Sigmoid colon (tissue), 7 donors: ENCODE measurements at places on chromosomes 7 and 10. TPM values are rescaled to one million over a fixed set of nuclear protein-coding genes. Genes with fewer than 3 reads are reported as not detected.

The AMPH gene
- polyA plus RNA-seq: 0.23 TPM

DNA sequence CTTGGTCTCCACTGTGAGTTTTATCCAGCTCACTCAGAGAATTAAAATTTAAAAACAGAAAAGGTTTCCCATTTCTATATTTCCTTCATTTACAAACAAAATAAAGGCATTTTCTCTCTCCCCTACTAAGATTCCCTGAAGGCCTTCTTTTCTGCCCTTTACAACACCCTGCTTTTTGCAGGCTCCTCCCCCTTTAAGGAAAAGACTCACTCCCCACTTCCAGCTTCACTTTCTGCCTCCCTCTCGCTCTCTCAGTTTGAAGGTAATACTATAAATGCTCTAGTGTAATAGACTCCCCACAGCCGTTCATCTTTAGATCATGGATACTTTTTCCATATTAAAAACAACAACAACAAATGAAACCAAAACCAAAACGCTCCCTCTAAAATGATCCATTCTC lies 53.3 kb downstream of the CDHR3 start:
- H3K4me3 ChIP-seq: no peak overlapping the region
- peak overlapping the region; percentile 46 for H3K27ac ChIP-seq
- no peaks in the 10 kb centered on the region for H3K4me1 ChIP-seq
- no peaks in the 10 kb centered on the region for H3K27me3 ChIP-seq

The PDE1C gene
- 0.99 TPM for polyA plus RNA-seq

The PNLIPRP1 gene
- polyA plus RNA-seq: not detected

The AIMP2 gene
- 28.8 TPM for polyA plus RNA-seq

DNA sequence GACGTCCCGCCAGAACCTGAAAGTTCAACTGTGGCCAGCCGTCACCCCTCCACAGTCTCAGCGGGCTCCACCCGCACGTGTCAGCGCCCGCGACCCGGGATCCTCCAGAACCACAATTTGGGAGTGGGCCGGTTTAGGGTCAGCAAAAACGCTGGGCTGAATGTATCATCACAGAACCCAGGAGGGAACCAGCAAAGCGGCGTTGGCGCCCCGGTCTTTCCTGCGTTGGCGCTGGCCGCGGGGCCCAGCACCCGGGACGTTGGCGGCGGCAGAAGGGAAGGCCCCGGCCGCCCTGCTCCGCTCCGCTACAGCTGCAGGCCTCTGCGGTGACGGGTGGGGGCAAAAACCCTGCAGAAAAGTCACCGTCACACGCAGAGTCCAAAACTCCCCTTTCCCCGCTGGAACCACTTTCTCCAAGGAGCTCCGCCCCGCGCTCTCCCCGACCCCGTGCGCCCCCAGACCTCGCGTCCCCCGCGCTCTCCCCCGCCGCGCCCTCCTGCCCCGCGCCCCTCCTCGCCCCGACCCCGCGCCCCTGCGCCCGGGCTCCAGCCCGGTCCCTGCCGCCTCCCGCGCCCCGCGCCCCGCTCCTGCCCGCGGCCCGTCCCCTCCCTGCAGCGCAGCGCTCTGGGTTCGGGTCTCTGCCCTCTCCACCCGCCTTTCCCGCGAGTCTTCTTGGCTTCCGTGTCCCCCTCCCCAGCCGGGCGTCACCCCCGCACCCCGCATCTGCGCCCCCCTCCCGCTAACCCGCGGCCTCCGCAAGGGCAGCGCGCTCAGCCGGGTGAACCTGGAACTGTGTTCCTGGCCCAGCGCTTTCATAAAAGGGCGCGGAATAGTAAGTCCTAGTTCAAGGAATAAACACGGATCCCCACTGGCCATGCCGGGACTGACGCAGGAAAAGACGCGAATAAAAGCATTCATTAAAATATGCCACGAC lies 24.0 kb upstream of the RNF32 start:
- H3K4me1 ChIP-seq: peaks cover 3% of the 10 kb centered on the region
- peaks cover 28% of the 10 kb centered on the region for H3K27me3 ChIP-seq
- peak overlapping the region; percentile 30 for H3K4me3 ChIP-seq
- no peaks in the 10 kb centered on the region for H3K36me3 ChIP-seq
- no peak overlapping the region for H3K27ac ChIP-seq

The CXCL12 gene
- polyA plus RNA-seq: 13.6 TPM

DNA sequence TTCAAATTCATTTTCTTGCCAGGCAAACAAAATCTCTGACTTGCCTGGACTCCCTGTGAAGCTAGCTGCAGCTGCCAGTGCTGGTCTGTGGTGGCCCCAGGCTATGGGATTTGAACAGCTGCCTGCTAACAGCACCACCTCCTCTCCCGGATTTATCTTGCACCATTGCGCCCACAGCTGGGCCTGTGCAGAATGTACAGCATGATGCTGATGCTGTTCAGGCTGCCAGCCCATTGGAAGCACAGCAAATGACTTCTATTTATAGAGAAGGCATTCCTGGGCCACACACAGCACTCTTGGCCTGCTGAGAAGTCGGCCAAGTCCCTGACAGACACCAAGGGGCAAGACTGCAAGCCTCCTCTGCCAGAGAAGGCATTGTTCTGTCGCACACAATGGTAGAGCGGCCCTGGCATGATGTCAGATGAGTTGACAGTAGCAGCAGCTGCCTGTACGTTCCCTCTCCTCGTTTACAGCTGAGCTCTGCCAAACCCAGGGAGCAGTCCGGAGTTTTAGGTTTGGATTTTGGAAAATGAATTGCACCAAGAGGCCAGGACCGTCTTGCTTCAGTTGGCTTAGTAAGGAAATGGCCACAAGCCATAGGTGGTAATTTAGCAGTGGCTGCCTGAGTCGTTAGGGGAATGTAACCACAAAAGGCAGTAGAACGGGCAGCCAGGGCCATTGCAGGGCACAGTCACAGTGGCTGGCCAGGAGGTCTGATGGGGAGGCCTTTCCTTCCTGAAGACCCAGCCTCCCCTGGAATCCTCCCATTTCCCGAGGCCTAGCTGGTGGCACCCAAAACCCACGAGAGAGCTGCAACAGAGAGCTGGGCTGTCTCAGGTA lies 38.5 kb downstream of the MTURN start:
- H3K27me3 ChIP-seq: no peaks in the 10 kb centered on the region
- peaks cover 44% of the 10 kb centered on the region for H3K4me1 ChIP-seq
- no peak overlapping the region for H3K4me3 ChIP-seq
- peak; percentile 93 for DNase-seq
- H3K27ac ChIP-seq: peak overlapping the region; percentile 87

GRCh38 chr10:102467971-102468438 lies 16.7 kb upstream of the C10orf95 start:
- H3K27me3 ChIP-seq: no peaks in the 10 kb centered on the region
- peaks cover 5% of the 10 kb centered on the region for H3K36me3 ChIP-seq
- no peak overlapping the region for H3K27ac ChIP-seq

DNA sequence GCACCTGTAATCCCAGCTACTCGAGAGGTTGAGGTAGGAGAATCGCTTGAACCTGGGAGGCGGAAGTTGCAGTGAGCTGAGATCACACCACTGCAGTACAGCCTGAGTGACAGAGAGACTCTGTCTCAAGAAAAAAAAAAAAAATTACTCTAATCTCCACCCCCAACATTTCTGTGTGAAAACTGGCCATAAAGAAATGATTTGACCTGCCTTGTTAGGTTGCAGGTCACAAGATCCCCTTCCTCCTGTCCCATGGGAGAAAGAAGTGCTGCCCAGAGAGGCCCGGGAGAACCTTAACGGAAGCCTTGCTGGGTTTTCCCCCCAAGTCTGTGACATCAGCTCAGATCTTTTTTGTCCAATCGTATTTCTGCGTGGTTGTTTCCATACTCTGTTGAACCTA lies 8.7 kb upstream of the CALHM1 start:
- no peak overlapping the region for H3K4me3 ChIP-seq
- no peak for DNase-seq
- H3K27me3 ChIP-seq: no peaks in the 10 kb centered on the region
- no peaks in the 10 kb centered on the region for H3K36me3 ChIP-seq
- no peaks in the 10 kb centered on the region for H3K4me1 ChIP-seq

The FAM25C gene
- not detected for polyA plus RNA-seq

The PROSER2 gene
- polyA plus RNA-seq: 0.60 TPM

The MRLN gene
- polyA plus RNA-seq: not detected

GRCh38 chr10:61904733-61905725 lies 3.5 kb downstream of the ARID5B start:
- no peaks in the 10 kb centered on the region for H3K27me3 ChIP-seq
- no peaks in the 10 kb centered on the region for H3K36me3 ChIP-seq
- no peak overlapping the region for H3K4me3 ChIP-seq
- DNase-seq: no peak
- H3K4me1 ChIP-seq: no peaks in the 10 kb centered on the region

The ABI1 gene
- 49.0 TPM for polyA plus RNA-seq

DNA sequence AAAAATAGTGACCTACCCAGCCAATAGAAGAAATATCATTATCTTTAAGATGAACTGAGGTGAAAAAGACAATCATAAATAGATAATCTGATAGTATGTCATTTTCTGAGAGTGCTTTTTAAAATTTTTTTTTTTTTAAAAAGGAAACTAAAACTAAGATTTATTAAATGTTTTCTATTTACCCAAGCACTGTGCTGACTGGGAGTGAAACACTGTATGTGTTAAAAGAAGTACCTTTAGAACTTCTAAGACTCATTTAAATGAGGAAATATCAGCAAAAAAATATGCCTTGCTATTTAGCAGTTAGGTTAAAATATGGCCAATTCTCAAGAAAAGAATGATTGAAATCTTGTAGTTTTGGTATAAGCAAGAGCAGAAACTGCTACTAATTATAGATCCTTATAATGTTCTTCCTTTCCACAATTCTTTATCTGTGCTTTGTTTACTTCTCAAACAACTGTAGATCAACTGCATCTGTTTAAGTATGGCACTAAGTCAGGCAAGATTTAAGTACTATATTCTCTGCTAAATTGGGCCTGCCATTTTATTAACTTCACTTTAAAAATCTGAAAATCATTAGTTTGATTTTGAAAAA lies 39.5 kb upstream of the WNT2 start:
- no peak overlapping the region for H3K27ac ChIP-seq
- no peaks in the 10 kb centered on the region for H3K36me3 ChIP-seq
- H3K27me3 ChIP-seq: no peaks in the 10 kb centered on the region
- no peaks in the 10 kb centered on the region for H3K4me1 ChIP-seq

DNA sequence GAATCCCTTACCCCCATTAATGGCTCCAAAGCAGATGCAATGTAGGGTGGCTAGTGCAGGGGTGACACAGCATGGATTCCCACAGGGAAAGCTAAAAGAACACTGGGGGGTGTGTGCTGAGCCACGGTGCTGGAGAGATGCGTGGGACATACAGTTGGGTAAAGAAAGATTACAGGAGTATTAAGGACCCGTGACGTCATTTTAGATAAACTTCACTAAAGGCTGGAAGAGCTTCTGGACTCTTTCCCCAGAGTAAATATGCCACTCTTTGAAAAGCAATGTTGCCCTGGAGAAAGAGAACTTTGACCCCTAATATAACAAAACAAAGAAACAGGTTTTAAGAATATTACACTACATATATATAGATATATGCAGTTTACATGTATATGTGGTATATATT lies 481.5 kb upstream of the VSTM2A start:
- DNase-seq: no peak
- H3K27ac ChIP-seq: no peak overlapping the region
- H3K27me3 ChIP-seq: no peaks in the 10 kb centered on the region
- H3K4me1 ChIP-seq: no peaks in the 10 kb centered on the region
- no peaks in the 10 kb centered on the region for H3K36me3 ChIP-seq
- no peak overlapping the region for H3K4me3 ChIP-seq

The SPAM1 gene
- polyA plus RNA-seq: not detected

The ANK3 gene
- 29.4 TPM for polyA plus RNA-seq

GRCh38 chr7:73820013-73820412 lies 10.8 kb upstream of the CLDN4 start:
- DNase-seq: peak; percentile 9
- H3K4me1 ChIP-seq: no peaks in the 10 kb centered on the region
- no peaks in the 10 kb centered on the region for H3K36me3 ChIP-seq

The OR2F1 gene
- not detected for polyA plus RNA-seq

The VPS37D gene
- polyA plus RNA-seq: not detected

The IGFBP3 gene
- 5.3 TPM for polyA plus RNA-seq

The SNCG gene
- 11.4 TPM for polyA plus RNA-seq

DNA sequence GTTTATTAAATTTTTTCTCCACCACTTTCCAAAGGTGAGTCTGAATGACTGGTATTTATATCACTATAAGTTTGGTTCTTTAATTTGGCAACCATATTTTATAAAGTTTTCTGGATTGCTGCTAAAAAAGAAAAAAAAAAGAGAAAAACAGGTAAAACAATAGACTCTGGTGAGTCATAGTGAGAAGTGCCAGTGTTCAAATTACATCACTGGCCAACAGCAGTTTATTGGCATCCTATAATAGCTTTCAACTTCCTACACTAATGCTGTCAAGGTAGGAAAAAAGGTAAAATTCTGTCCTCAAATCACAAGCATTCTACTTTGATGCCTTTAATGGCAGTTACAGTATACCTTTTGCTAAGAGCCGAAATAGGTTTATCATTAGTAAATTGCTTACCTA lies 808.8 kb downstream of the GRM8 start:
- H3K27me3 ChIP-seq: no peaks in the 10 kb centered on the region
- no peak overlapping the region for H3K27ac ChIP-seq
- no peaks in the 10 kb centered on the region for H3K4me1 ChIP-seq
- no peaks in the 10 kb centered on the region for H3K36me3 ChIP-seq

The EPHB4 gene
- 29.1 TPM for polyA plus RNA-seq

DNA sequence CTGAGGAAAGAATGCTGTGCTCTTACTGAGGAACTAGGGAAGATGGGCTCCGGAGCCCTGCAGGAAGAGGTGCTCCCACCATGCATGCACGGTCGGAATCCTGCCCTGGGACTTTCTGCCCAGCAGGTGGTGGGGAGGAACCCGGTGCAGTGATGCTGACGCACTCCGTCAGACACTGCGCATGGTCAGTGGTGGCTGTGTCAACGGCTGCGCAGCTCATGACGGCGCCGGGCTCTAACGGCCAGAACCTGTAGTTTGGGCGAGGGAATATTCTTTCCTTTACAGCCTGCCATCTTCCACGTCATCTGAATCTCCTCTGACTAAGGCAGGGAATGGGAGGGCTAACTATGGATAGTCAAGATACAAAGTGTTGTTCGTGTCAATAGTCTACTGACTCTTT lies 189.2 kb upstream of the MGMT start:
- no peaks in the 10 kb centered on the region for H3K36me3 ChIP-seq
- H3K27me3 ChIP-seq: no peaks in the 10 kb centered on the region

- DNase-seq: peak; percentile 0
- H3K4me1 ChIP-seq: peaks cover 1% of the 10 kb centered on the region
- no peaks in the 10 kb centered on the region for H3K27me3 ChIP-seq
- no peak overlapping the region for H3K27ac ChIP-seq
These were observed 16.8 kb downstream of the IL2RA start for GRCh38 chr10:6045314-6045848.

- H3K36me3 ChIP-seq: no peaks in the 10 kb centered on the region
- no peak for DNase-seq
- no peaks in the 10 kb centered on the region for H3K4me1 ChIP-seq
- no peak overlapping the region for H3K27ac ChIP-seq
- no peak overlapping the region for H3K4me3 ChIP-seq
These were observed 50.3 kb downstream of the ATXN7L1 start for GRCh38 chr7:105826143-105826542.

- no peaks in the 10 kb centered on the region for H3K4me1 ChIP-seq
- no peak for DNase-seq
- H3K27ac ChIP-seq: no peak overlapping the region
These were observed 109.8 kb upstream of the WNT16 start for GRCh38 chr7:121219026-121219425.

The HMX2 gene
- polyA plus RNA-seq: not detected

The MRC1 gene
- 5.4 TPM for polyA plus RNA-seq

The MMD2 gene
- polyA plus RNA-seq: not detected

The TAF6 gene
- polyA plus RNA-seq: 18.0 TPM

GRCh38 chr7:98955992-98956391 lies 77.7 kb downstream of the TRRAP start:
- no peaks in the 10 kb centered on the region for H3K27me3 ChIP-seq
- no peak for DNase-seq
- H3K27ac ChIP-seq: no peak overlapping the region
- H3K4me1 ChIP-seq: no peaks in the 10 kb centered on the region
- peaks cover 100% of the 10 kb centered on the region for H3K36me3 ChIP-seq
- no peak overlapping the region for H3K4me3 ChIP-seq
